ENCODE measurements at places on chromosomes 1 and 21. TPM values are rescaled to one million over a fixed set of nuclear protein-coding genes. Genes with fewer than 3 reads are reported as not detected.

CD2 gene
- total RNA-seq: 1.1 TPM

NKAIN1 gene
- not detected for total RNA-seq

ZNF683 gene
- not detected for total RNA-seq

OR10K2 gene
- total RNA-seq: not detected

SH3BGR gene
- total RNA-seq: 0.33 TPM

TNFRSF1B gene
- total RNA-seq: 16.0 TPM

CACNA1E gene
- total RNA-seq: 0.08 TPM

DNA sequence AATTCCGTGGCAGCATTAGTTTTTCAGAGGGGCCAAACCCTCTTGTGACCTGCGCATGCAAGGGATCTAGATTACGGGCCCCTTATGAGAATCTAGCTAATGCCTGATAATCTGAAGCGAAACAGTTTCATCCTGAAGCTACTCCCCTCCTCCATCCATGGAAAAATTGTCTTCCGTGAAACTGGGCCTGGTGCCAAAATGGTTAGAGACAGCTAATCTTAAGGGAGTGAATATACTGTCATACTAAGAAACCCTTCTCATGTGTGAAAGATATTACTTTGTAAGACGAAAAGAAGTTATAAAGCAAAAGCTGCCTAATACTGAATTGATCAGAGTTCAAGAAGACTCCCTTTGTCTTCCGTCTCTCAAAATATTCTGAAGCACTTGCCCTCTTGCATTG, 166.3 kb downstream of the DUSP10 start:
- no peaks in the 10 kb centered on the region for H3K4me1 ChIP-seq
- H3K27ac ChIP-seq: no peak overlapping the region
- H3K4me3 ChIP-seq: no peak overlapping the region
- no peak for DNase-seq

DNA sequence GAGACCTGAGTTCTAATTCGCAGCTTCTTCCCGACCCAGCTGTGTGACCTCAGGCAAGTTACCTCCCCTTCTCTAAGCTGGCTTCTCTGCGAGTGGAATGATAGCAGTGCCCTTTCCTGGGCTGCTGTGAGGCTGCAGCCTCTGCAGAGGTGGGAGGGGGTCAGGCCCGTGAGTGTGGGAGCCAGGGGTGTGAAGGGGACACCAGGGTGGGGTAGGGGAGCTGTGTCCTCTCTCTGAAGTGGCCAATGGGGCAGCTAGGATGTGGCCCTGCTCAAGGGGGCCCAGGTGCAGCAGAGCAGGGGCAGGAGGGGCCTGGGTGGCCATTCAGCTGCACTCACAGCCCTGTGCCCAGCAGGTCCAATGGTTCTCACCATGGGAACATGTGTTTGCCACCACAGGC, 24.5 kb downstream of the DMRTB1 start:
- H3K4me3 ChIP-seq: no peak overlapping the region
- no peaks in the 10 kb centered on the region for H3K4me1 ChIP-seq
- no peaks in the 10 kb centered on the region for H3K27me3 ChIP-seq
- H3K36me3 ChIP-seq: no peaks in the 10 kb centered on the region
- no peak overlapping the region for H3K27ac ChIP-seq

DNA sequence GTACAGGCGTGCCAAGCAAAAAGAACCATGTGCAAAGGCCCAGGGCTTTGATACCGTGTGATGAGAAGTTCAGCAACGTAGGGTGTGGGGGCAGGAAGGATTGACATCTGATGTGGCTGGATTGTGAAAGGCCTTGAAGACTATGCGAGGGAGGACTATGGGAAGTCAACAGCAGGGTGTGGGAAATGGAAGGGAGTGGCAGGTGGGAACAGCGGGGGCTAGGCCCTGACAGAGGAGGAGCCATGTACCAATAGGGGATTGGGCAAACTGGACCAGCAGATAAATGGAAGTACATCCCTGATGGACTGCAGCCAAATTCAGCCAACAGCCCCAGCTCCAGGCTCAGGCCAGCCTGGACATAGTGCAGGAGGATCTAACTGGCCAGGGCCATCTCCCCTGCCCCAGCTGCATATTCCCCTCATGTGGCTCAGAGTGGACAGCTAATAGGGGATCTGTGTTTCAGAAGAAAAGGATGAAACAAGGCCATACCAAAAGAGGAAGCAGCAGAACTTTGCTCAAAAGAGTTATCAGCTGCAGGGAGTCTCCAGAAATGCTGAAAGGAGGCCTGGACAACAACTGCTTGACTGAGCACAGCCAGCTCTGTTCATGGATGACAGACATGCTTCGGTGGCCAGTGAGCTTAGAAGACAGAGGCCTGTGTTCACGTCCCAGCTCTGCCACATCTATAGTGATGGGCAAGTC, 140.2 kb upstream of the SGIP1 start:
- no peaks in the 10 kb centered on the region for H3K27me3 ChIP-seq
- no peaks in the 10 kb centered on the region for H3K36me3 ChIP-seq
- no peaks in the 10 kb centered on the region for H3K4me1 ChIP-seq
- H3K4me3 ChIP-seq: no peak overlapping the region

GRCh38 chr1:18752409-18752808, 107.1 kb downstream of the TAS1R2 start:
- H3K4me3 ChIP-seq: no peak overlapping the region
- no peak overlapping the region for H3K27ac ChIP-seq
- DNase-seq: no peak
- H3K36me3 ChIP-seq: no peaks in the 10 kb centered on the region
- H3K27me3 ChIP-seq: peaks cover 5% of the 10 kb centered on the region

DNA sequence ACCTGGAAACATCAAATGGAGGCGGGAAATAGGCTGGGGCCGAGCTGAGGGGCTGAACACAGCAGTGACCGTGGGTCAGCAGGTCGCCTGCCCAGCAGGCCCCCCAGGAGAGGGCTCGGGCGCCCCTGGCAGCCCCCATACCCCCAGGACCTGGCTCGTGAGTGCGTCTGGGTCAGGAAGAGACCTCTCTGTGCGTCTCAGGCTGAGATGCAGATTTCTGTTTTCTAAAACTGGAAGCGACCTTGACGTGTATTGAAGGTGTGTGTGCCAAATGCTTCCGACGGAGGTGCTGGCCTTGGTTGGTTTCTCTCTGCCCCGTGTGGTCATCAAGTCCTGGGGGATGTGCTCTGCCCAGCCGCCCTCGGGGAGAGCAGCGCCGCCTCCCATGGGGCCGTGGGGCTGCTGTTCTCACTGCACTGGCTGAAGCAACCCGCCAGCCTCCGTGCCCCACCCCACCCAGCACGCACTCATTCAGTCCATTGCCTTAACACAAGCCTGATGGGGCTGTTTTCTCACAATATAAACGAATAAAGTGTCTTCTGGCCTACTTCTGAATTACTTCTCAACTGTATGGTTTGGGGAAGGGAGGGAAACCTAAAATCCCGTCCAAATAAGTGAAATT, 7.4 kb downstream of the PEX10 start:
- no peaks in the 10 kb centered on the region for H3K27me3 ChIP-seq
- peaks cover 8% of the 10 kb centered on the region for H3K36me3 ChIP-seq
- H3K4me3 ChIP-seq: no peak overlapping the region
- no peak for DNase-seq

- peaks cover 36% of the 10 kb centered on the region for H3K4me1 ChIP-seq
- H3K27ac ChIP-seq: peak overlapping the region; percentile 47
- no peaks in the 10 kb centered on the region for H3K27me3 ChIP-seq
- H3K36me3 ChIP-seq: no peaks in the 10 kb centered on the region
- DNase-seq: no peak
These were observed 3.0 kb downstream of the MORC3 start for GRCh38 chr21:36323032-36323431.
